ENCODE measurements at places on chromosomes 3 and 15. TPM values are rescaled to one million over a fixed set of nuclear protein-coding genes. Genes with fewer than 3 reads are reported as not detected.

GRCh38 chr3:60269377-60269776 lies 981.9 kb downstream of the FHIT start:
- no peaks in the 10 kb centered on the region for H3K27me3 ChIP-seq
- H3K4me1 ChIP-seq, result no peaks in the 10 kb centered on the region
- no peak overlapping the region for H3K4me3 ChIP-seq
- DNase-seq, result no peak

GRCh38 chr3:13655061-13655913 lies 106.4 kb downstream of the FBLN2 start:
- H3K4me1 ChIP-seq, result peaks cover 18% of the 10 kb centered on the region
- no peaks in the 10 kb centered on the region for H3K36me3 ChIP-seq
- peaks cover 50% of the 10 kb centered on the region for H3K27me3 ChIP-seq
- H3K4me3 ChIP-seq, result no peak overlapping the region
- peak; percentile 73 for DNase-seq
- no peak overlapping the region for H3K27ac ChIP-seq

DNA sequence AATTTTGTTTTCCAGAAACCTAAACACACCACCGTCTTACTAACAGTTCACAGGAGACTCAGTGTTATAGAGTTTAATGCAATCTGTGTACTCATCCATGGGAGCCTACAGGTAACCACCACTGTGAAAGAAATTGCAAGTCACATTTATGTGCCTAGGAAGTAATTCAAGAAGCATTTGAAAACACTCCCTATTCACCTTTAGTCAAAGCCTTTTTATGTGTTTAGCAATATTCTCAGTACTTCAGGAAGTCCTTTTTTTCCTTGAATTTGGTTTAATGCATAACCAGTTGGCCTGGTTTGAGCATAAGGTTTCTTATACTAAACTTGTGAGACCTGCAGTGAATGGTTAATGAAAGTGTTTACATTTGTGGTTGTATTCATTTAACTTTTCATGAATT lies 346.1 kb downstream of the CHST2 start:
- peaks cover 49% of the 10 kb centered on the region for H3K4me1 ChIP-seq
- peak; percentile 42 for DNase-seq
- H3K27me3 ChIP-seq, result no peaks in the 10 kb centered on the region
- H3K27ac ChIP-seq, result peak overlapping the region; percentile 68
- no peaks in the 10 kb centered on the region for H3K36me3 ChIP-seq

GRCh38 chr3:43031889-43032545 lies 52.9 kb downstream of the GASK1A start:
- peaks cover 25% of the 10 kb centered on the region for H3K27me3 ChIP-seq
- no peak for DNase-seq
- H3K36me3 ChIP-seq, result no peaks in the 10 kb centered on the region

DNA sequence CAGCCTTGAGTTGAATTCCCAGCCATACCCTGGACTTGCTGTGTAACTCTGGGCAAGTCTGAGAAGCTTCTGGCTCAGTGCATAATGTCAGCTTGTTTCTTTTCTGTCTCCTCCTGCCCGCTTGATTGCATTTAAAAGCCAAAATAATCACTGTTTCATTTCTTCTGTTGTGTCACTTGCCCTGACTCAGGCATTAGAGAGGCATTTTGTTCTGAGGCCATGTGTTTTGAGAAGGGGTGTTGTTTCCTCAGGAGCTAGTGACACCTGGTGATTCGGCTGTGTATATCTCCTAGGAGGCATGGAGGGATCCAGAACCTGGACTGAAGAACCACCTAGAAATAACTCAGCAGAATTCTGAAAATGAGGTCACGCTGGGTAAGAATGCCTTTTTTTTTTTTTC lies 16.0 kb downstream of the WDR73 start:
- H3K4me1 ChIP-seq, result peaks cover 14% of the 10 kb centered on the region
- H3K27ac ChIP-seq, result no peak overlapping the region
- DNase-seq, result no peak
- H3K36me3 ChIP-seq, result peaks cover 54% of the 10 kb centered on the region
- no peak overlapping the region for H3K4me3 ChIP-seq

DNA sequence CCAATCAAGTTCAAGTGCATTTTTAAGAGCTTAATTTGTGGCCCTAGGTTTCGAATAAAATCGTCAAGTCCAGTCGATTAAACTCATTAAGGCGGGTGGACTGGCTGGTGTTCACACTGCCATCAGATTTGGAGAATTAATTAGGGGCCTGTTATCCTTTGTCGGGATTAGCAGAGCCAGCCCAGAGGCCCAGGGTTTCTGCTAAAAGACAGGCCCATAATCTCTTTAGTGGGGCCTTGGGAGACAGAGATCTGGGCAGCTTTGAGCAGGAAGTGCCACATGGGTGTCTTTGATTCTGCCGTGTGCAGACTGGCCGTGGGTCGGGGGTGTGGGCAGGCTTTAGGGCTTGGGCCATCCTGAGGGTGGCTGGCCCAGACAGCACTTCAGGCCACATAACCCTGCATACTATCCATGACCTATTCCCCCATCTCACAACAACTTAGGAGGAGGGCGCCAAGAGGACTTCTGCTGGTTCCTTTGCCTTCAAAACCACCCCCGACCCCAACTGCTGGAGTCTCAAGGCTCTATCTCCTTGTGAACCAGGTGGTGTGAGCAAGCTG lies 94.7 kb downstream of the PLXNA1 start:
- no peaks in the 10 kb centered on the region for H3K36me3 ChIP-seq
- no peak overlapping the region for H3K4me3 ChIP-seq
- H3K27me3 ChIP-seq, result peaks cover 54% of the 10 kb centered on the region
- H3K27ac ChIP-seq, result no peak overlapping the region
- no peaks in the 10 kb centered on the region for H3K4me1 ChIP-seq
- DNase-seq, result no peak

DNA sequence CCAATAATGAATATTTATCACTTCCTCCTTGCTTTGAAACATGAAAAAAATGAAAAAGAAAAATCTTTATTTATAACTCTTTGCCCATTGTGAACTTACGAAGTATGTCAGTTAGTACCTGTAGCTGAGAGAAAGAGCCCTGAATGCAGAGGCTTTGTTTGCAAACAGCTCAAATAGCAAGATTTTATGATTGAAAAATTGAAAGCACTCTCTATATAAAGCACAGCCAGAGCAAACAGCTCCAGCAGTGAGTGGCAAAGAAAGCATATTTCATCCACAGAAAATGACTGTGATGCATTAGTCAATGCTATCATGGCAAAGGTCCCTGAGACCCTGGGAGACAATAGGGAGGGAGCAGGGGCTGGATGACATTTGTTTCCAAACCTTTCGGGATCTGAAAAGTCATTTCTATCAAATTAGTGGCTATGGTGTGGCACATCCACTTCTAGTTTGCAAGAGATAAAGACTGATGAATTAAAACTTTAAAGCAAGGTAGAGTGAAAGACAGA lies 576.1 kb downstream of the OTOL1 start:
- H3K27me3 ChIP-seq, result no peaks in the 10 kb centered on the region
- no peak overlapping the region for H3K4me3 ChIP-seq
- no peak overlapping the region for H3K27ac ChIP-seq
- no peaks in the 10 kb centered on the region for H3K4me1 ChIP-seq
- H3K36me3 ChIP-seq, result no peaks in the 10 kb centered on the region

DNA sequence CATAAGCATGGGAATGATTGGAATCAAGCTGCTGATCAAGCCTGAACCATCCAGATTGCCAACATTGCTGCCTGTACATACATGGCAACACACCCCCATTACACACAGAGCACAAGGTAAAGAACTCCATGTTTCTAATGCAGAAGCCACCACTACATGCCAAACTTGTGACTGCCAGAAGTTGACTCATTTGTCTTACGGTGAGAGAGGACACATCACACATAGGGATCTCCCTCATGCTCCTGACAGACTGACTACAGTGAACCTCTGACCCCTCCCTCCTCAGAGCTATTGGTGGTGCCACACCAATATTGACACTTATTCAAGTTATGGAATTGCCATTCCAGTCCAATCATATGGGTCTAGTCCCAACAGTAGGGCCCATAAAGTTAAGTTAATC lies 42.3 kb downstream of the EFHB start:
- peaks cover 28% of the 10 kb centered on the region for H3K4me1 ChIP-seq
- H3K4me3 ChIP-seq, result no peak overlapping the region
- H3K27me3 ChIP-seq, result no peaks in the 10 kb centered on the region
- H3K27ac ChIP-seq, result no peak overlapping the region
- no peaks in the 10 kb centered on the region for H3K36me3 ChIP-seq
- no peak for DNase-seq

GRCh38 chr15:32956006-32956405 lies 238.2 kb downstream of the GREM1 start:
- no peaks in the 10 kb centered on the region for H3K36me3 ChIP-seq
- H3K27ac ChIP-seq, result no peak overlapping the region
- peak; percentile 0 for DNase-seq
- no peak overlapping the region for H3K4me3 ChIP-seq

DNA sequence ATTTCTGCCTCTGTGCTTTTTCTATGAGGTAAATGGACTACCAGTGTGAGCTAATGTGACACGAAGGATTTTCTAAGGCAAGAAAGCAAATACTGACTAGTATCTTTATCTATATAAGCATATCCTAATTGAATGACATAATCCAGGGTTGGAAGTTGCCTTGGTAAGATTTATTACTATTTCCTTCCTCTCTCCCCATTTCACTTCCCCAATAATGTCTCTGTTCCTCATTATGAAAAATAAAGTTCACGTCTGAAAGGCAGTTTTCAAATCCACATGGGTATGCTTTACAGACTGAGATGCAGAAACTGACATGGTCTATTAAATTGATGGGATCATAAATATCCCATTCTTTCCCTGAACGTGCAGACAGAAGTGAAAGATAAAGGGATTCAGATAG lies 86.0 kb downstream of the DTWD1 start:
- no peaks in the 10 kb centered on the region for H3K36me3 ChIP-seq
- H3K27ac ChIP-seq, result no peak overlapping the region
- no peak overlapping the region for H3K4me3 ChIP-seq
- H3K4me1 ChIP-seq, result no peaks in the 10 kb centered on the region

GRCh38 chr3:83913381-83913780 lies 1045.4 kb upstream of the CADM2 start:
- DNase-seq, result no peak
- no peak overlapping the region for H3K4me3 ChIP-seq
- H3K4me1 ChIP-seq, result no peaks in the 10 kb centered on the region
- no peak overlapping the region for H3K27ac ChIP-seq

DNA sequence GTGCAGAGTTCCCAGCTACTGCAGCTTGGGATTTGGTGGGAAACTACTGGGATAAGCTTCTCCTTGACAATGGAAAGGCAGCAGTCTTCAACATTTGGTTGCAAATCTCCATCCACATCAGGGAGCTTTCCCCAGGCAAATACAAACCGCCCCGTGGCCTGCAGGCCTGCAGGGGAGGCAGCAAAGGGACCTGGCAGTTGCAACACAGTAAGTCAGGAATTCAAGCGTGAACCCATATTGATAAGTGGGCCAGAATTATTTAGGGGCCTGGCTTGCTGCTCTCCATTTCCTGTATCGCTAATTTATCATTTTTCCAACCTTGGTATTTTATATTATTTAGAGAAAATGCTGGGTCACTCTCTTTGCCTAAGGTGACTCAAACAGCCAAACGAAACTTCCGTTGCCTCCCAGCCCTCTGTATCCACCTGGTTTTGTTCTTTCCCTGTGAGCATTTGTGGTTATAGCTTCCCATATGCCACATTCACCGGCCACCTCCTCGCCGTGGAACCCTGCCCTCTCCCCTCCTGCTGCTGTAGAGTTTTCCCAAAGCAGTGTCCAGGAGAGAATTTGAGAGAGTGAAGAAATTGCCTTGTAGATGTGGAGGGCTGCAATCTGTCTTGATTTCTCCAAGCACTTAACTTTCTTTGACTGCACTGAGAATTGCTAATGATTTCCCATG lies 34.8 kb downstream of the B3GALNT1 start:
- H3K36me3 ChIP-seq, result no peaks in the 10 kb centered on the region
- H3K4me3 ChIP-seq, result no peak overlapping the region
- DNase-seq, result no peak
- no peak overlapping the region for H3K27ac ChIP-seq
- no peaks in the 10 kb centered on the region for H3K27me3 ChIP-seq
- H3K4me1 ChIP-seq, result peaks cover 14% of the 10 kb centered on the region

DNA sequence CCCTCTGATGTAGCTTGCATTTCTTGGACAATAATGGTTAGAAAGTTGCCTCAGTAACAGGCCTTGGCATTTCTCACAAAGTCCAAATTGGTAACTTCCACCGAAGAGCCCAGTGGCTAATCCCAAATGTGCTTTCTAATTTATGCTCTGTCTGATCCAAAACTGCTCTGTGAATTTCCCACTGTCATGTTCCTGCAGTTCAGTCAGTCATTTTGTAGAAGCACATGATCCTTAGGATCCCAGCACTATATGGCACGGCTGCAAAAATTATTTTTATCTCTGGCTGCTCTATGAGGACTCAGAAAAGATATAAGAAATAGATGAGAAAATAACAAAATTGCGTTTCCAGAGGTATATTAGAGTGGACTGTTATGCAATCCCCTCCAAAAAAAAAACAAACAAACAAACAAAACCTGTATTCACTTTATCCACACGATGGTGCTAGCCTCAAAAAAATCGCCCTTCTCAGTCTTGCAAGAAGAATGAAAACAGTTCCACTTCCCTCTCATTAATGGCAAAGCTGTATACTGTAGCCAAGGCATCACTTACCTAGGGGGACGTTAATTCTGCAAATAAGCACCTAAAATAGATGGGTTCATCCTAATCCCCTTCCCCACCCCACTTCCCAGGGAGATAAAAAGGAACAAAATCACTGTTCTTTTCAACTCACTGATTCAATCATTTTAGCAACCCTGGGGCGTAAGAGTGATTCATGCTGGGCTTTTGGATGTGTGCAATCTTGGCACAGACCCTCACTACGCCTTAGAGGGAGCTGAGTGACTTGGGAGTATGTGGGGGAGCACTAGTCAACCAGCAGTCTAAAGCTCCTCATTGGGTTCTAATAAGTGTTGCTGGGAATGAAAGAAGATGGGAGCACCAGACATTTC lies 61.3 kb downstream of the TMCO5A start:
- H3K4me1 ChIP-seq, result no peaks in the 10 kb centered on the region
- no peak for DNase-seq
- no peak overlapping the region for H3K27ac ChIP-seq
- no peaks in the 10 kb centered on the region for H3K36me3 ChIP-seq

DNA sequence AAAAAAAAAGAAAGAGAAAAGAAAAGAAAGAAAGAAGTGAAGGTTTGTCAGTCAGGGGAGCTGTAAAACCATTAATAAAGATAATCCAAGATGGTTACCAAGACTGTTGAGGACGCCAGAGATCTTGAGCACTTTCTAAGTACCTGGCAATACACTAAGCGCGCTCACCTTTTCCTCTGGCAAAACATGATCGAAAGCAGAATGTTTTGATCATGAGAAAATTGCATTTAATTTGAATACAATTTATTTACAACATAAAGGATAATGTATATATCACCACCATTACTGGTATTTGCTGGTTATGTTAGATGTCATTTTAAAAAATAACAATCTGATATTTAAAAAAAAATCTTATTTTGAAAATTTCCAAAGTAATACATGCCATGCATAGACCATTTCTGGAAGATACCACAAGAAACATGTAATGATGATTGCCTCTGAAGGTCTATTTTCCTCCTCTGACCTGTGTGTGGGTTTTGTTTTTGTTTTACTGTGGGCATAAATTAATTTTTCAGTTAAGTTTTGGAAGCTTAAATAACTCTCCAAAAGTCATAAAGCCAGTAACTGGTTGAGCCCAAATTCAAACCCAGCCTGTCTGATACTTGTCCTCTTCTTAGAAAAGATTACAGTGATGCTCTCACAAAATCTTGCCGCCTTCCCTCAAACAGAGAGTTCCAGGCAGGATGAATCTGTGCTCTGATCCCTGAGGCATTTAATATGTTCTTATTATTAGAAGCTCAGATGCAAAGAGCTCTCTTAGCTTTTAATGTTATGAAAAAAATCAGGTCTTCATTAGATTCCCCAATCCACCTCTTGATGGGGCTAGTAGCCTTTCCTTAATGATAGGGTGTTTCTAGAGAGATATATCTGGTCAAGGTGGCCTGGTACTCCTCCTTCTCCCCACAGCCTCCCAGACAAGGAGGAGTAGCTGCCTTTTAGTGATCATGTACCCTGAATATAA lies 2.0 kb downstream of the B2M start:
- no peaks in the 10 kb centered on the region for H3K4me1 ChIP-seq
- peak overlapping the region; percentile 97 for H3K4me3 ChIP-seq
- H3K27ac ChIP-seq, result peak overlapping the region; percentile 93
- DNase-seq, result no peak

Gene TUSC7
- total RNA-seq, result not detected

All from Calu3 (cell line).